ENCODE measurements at places on chromosomes 5 and 9.

DNA sequence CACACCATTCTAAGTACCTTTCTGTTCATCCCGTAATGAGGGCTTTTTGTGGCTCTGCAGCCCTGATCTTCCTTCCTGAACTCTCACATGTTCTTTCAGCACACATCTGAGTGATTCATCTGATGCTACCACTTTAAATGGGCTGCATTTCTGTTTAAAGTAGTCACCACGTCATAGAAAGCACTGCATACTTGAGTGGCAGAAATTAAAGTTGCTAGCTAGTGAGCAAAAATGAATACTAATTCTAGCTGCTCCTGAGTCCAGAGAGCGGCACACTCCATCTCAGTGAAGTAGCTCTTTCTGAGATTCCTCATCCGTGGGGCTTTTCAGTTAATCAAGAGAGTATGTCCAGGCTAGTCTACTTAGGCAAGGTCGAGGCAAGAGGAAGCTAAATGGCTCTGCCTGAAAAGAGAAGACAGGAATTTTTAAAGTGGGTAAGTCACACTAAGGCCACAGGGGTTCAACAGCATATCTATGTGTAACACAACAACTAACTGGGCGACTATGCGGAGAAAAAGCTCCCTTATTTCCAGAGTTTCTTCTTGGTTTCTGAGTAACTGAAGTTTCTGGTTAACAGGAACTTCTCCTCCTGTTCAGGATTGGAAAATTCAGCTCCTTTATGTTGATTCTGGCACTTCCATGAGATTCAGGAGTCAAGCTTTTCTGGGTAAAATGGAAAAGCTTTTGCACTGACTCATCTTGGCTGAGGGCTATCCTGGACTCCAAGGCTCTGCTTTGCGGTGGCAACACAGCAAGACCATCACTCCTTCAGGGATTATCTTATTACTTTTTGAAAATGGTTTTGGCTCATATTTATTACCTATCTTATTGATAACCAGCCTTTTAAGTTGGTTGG, 109.5 kb downstream of the TAF11L14 start:
- DNase-seq, result no peak

DNA sequence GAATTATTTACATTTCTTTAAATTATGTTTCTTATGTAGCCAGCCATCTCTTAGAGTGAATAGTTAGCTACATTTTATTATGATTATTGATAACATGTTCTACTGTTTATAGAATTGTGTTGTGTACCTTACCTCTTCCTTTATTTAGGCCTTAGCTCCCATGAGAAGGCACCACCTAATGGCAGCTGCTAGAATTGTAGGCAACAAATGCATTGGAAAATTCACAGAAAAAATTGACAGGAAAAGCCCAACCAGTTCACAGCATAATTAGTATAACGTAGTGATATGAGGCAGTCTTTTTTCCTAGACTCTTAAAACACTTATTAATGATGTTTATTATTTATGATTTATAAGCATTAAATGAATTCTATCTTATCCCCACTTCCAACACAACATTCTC, 175.8 kb downstream of the WDR70 start:
- no peak for DNase-seq

GRCh38 chr9:113979343-113980127, 98.6 kb downstream of the AMBP start:
- no peak for DNase-seq

DNA sequence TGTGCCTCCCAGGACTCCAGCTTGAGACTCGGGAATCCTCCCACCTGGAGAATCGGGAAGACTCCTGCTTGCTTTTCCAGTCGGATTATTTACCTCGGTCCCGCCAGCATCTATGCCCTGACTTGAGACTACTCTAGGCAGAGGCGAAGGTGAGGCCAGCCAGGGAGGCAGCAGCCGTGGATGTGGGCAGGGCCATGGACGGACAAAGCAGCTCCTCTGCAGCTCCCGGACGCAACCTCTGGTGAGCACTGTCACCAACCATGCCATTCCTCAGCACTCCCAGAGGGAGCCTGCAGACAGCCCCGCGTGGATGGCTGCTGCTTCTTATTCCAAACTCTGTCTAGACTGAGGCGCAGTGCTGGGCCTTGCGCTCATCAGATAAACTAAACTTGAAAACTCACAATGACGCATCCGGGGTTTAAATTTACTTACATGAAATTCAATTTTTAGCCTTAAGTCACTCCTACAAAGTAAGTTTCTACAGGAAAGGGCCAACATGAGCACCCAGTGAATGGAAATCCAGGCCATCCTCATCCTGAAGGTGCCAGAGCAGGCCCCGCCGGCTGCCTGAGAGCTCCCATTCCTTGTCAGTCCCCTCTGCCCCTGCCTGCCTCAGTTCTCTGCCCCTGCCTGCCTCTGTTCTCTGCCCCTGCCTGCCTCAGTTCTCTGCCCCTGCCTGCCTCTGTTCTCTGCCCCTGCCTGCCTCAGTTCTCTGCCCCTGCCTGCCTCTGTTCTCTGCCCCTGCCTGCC, 17.8 kb downstream of the MED10 start:
- no peak for DNase-seq

- DNase-seq, result no peak
Observed at GRCh38 chr9:34337403-34337802, 8.0 kb downstream of the NUDT2 start.

DNA sequence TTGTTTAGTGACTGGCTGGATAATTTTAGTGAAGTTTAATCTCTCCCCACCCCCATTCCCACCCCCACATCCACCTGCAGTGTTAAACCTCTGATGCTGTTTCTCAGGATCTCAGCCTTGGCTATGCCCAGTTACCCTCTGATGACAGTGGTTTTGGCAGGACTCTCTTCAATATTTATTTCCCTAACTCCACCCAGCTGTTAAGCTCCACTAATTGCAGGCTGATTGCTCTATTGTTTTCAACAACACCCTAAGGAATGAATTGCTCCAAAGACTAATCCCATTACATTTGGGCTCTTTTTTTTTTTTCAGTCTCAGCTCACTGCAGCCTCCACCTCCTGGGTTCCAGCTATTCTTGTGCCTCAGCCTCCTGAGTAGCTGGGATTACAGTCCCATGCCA, 46.3 kb downstream of the PHAX start:
- DNase-seq, result no peak

- no peak for DNase-seq
Observed at GRCh38 chr5:15740383-15740782, 240.4 kb downstream of the FBXL7 start.

- no peak for DNase-seq
Observed at GRCh38 chr5:142955628-142956027, 185.5 kb downstream of the ARHGAP26 start.

GRCh38 chr9:136728548-136729123, 14.1 kb downstream of the LCN10 start:
- DNase-seq, result no peak

All from effector memory CD4-positive, alpha-beta T cell (primary cell).